ENCODE measurements at places on chromosomes 2 and 18.

GRCh38 chr2:99027856-99028255 is 91.8 kb upstream of the CRACDL start:
- DNase-seq, result no peak

GRCh38 chr2:75605770-75606529 is 40.6 kb upstream of the MRPL19 start:
- DNase-seq, result peak; percentile 99

DNA sequence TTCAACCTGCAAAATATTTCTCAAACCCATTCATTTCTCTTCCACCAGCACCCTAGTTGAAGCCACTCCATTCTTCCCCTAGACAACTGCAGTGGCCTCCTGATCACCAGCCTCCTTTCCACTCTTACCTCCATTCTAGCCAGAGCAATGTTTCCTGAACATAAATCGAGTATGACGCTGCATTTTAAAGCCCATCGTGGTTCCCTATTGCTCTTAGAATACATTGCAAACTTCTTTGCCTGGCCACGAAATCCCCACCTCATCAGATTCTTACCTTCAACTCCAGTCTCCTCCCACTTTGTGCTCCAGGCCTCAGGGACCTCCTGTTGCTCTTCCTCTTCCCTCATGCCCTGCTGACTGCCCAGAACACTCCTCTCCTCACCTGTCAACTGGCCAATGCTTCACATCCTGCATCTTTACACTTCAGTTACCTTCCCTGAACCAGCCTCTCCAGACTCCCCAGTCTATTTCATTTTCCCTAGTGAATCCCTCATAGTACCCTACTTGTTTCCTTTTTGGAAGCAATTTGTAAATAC is 176.5 kb upstream of the CTAGE1 start:
- DNase-seq, result no peak

GRCh38 chr2:13504808-13505207 is 788.1 kb downstream of the TRIB2 start:
- DNase-seq, result no peak

DNA sequence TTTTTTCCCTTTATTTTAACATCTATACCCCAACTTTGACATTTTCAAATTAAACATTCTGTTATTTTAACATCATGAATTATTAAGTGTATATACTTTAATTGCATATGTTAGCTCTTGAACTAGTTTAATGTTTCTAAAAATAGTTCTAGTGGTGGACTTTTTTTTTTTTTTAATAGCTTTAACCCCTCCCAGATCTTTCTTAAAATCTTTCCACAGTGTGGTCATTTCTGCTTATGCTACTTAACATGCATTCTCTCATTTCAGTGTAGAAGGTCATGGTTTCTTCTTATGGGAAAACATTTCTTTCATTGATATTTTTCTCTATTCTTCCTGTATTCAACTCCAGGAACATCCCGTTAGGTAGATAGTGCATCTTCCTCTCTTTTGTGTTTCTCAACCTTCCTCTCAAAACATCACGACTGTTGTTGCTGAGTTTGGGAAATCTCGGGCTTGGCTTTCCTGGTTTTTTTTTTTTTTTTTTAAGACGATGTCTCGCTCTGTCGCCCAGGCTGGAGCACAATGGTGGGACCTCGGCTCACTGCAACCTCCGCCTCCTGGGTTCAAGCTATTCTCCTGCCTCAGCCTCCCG is 849 bp upstream of the TMEM18 start:
- DNase-seq, result peak; percentile 39

- peak; percentile 86 for DNase-seq
Observed at GRCh38 chr2:70357684-70358071, 55.8 kb upstream of the FAM136A start.

DNA sequence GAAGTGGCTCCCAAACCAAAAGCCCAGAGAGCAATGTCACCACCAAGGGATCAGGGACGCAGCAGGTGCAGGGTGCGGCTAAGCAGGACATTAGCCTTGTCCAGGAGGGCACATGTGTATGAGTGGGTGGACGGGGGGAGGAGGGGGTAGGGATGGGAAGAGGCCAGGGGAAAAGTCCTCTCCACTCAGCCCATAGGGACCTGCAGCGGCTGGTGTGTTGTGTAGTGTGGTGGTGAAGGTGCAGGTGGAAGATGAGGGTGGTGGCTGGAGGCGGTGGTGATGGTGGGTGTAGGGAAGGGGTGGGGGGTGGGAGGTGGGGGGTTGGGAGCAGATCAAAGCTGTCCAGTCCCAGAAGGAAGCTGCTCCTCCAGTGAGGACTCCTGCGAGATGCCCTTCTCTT is 3.7 kb downstream of the C2orf81 start:
- DNase-seq, result no peak

DNA sequence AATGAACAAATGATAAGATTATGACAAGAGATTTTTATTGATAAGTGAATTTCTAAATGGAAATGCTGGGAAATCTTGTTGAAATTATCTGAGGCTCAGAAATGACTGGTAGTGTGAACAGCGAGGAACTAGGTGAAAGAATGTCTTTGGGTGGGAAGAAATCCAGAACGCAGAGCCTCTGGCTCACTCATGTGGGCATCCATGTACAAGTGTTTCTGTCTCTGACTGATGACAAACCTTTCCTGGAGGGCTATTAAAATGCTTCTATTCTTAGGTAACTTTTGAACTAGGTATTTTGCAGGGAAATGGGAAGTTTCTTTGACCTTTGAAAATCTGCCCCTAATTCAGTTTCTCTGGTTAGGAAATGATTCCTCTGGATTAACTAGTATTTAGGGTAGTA is 598.6 kb downstream of the SLC4A3 start:
- no peak for DNase-seq

DNA sequence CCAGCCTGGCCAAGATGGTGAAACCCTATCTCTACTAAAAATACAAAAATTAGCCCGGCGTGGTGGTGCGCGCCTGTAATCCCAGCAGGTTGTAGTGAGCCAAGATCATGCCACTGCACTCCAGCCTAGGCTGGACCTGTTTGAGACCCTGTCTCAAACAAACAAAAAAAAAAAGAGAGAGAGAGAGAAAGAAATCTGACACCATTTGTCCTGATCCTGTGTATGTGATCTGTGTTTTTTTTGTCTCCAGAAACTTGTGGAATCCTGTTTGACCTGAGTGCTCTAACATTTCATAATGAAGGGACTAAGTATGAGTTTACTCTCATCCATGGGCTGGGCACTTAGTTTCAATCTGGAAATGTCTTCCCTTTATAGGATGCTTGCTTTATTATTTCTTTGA is 6.4 kb upstream of the ITPRIPL1 start:
- no peak for DNase-seq

DNA sequence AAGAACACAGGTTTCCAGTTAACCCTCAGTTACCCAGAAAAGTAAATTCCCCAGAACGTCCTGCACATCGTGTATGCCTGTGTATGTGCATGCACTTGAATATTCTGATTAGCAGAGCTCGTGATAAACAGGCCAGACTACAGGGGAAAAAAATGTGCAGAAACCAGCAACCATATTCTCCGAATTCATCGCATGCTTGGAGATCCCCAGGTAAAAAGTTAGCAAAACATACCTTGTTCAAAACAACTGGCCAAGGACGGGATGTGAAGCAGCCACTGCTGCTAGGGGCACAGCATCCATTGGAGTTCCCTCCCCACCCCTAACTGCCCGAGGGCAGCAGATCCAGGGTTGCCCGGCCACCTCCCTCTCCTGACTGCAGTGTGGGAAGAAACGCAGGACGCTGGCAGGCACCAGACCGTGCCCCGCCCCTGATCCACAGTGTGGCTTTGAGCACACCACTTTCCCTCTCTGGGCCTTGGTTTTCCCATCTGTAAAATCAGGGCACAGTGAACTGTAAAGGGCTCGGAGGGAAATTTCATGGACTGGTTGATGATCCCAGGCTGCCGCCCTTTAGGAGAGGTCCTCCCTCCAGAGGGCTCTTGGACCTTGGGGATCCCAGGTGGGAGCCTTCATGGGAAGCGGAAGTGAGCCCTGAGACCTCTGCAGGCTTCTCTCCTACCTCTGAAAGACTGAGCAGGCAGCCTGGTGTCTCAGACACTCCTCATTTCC is 11.9 kb upstream of the ARID5A start:
- no peak for DNase-seq
